ENCODE measurements at places on chromosomes 11 and 22.

GRCh38 chr11:105224482-105225253, 85.1 kb upstream of the CARD18 start:
- no peak for DNase-seq

DNA sequence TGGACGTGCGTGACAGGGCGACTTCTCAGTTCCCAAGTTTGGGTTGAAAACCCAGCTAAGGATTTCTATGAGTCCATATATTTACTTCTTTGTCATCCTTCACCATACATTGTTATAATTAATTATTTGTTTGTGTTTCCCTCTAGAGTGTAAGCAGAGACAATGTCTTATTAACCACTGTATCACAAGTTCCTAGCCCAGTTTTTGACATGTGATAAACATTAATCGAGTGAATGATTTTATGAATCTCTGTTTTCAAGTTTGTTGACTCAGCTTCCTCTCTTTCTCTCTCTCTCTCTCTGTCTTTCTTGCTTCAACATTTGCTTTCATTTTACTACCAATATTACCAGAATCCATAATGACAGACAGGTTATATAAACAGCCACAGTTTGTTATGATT, 1259.6 kb upstream of the TENM4 start:
- DNase-seq: no peak

- DNase-seq: no peak
Measured at GRCh38 chr11:35211952-35212351, 73.0 kb downstream of the CD44 start.

DNA sequence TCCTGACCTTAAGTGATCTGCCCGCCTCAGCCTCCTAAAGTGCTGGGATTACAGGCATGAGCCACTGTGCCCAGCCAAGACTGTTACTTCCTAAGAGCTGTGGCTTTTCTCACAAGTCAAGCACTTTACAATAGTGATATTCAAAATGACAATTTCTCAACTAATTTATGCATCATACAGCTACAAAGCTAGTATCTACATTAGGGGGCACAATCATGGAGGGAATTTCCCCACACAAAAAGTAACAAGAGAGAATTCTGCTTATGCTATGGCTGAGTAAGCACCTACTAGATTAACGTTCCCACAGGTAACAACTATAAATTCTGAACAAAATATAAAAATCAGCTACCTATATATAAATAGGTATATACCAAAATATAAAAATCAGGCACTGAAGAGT, 72.7 kb downstream of the SBF2 start:
- no peak for DNase-seq

DNA sequence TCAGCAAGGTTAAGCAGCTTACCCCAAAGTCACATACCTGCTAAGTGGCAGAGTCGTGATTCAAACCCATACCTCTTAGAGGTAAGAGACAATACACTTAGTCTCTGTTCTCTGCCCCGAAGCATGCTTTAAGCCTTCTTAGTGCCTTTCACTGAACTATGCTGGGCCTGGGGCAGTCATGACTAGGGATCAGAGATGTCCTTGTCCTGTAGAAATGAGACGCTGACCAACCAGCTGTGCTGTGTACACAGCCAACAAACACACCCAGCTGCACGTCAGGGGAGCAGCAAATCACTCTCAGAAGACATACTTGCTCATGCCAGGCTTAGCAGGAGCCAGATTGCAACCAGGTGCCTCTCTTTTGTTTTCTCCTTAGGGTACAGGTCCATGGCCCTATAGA, 255.7 kb downstream of the BUD13 start:
- no peak for DNase-seq

- no peak for DNase-seq
Measured at GRCh38 chr11:36818410-36818809, 220.4 kb upstream of the RAG2 start.

DNA sequence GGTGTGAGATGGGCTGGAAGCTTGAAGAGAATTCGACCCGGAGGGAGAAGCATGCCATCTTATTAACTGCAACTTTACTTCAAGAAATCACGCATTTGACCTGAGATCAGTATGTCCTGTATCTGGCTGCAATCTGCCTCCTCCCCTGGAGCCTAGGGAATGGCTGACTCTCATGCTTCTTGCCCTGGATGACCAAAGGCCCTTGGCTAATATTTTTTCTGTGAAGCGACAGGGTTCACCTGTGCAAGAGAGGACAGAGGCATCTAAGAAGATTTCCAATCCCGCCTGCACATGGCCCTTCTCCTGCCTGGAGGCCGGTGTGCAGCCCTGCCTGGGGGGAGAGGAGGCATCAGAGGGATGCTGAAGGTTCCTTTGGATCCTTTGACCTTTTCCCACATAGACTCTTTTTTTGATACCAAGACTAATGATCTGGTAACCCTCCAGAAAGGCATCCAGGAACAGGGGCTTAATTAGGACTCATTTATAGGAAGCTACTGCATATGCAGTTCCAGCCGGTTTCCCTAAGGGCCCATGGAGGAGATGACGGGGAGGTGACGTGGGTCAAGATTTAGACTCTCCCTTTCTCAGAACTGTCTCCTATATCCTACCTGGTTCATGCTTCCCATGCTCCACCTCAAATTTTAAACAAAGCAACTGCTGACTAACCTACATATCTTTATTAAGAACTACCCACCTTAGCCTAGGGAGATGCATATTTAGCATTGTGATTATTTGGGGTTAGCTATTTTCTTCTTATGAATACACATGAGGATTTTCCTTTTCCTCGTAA, 50.8 kb downstream of the NTM start:
- DNase-seq: no peak

DNA sequence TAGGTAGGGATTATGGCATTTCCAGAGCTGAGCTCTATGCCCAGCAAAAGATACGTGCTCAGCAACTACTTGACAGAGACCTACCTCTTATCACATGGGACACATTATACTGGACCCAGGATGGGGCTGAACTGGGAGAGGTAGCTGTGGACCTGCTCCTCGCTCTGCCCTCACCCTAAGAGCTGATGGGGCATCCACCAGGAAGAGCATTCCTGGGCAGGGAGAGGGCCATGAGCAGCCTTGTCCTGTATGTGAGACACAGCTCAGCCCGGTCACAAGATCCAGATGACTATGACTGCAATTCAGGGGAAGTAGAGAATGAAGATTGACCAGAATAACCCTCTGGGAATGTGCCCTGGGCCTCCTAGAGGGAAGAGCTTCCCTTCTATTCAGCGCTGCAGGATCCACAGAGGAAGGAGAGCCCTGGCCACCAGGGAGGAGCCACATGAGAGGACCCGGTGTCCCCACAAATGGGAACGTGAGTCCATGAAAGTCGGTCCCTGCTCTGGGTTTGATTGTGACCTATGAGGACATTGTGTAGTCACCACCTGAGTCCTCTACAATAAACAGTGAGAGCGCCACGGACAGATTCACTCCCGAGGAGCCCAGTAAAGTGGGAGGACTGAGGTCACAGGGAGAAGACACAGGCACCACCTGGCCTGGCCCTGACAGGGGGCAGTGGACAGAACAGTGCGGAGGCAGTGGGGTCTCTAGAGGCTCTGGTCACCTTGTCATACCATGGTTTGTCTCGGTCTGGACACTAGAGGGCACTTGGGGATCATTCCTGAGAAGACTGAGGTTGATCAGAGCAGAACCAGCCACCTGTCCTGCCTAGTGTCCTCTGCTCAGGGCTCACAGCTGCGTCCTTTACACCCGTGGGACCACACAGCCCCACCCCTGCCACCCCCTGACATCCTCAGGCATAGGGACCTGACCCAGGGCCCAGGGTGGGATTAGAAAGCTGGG, 99.5 kb downstream of the ZNF280B start:
- DNase-seq: no peak

- no peak for DNase-seq
Measured at GRCh38 chr11:1237128-1237580, 14.3 kb downstream of the MUC5B start.

DNA sequence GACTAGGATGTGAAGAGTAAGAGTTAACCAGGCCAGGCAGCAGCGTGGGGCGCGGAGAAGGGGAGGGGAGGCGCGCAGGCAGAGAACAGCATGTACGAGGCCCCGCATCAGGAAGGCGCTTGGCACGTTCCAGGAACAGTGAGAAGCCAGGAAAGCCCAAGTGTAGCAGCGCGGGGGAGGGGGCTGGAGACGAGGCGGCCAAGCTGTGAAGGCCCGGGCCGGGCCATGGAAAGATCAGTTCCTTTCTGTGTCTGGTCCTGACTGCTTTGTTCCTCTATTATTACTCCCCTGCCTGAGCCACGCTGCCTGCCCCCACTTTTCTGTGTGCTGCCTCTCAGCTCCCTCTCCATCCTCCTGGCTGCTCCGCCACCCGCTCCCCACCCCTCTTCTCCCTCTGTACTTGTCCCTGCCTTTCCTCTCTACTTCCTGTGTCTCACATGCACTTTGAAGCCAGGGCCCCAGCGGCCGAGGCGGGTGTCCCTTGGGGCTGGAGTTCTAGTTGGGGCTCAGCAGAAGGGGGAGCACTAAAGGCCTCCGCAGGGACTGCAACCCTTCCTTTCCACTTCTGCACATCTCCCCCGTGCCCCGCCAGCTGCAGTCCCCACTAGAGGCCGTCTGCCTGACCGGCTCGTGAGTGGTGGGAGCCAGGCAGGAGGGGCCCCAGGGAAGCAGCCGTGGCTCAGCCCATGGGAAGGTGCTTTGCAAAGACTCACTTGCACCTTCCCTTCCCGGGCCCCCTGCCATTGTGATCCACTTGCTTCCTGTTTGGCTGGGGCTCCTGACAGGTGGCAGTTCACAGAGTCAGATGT, 63.7 kb downstream of the PRDM11 start:
- DNase-seq: no peak

Measured in effector memory CD8-positive, alpha-beta T cell (primary cell).